Activated T-cell treated with anti-CD3 and anti-CD28 coated beads, Interleukin-2, amount 50 U/mL, for 24 hours (primary cell): ENCODE measurements at places on chromosomes 2 and 18.

GRCh38 chr2:45269149-45269793 lies 260.0 kb upstream of the SIX2 start:
- DNase-seq: no peak

DNA sequence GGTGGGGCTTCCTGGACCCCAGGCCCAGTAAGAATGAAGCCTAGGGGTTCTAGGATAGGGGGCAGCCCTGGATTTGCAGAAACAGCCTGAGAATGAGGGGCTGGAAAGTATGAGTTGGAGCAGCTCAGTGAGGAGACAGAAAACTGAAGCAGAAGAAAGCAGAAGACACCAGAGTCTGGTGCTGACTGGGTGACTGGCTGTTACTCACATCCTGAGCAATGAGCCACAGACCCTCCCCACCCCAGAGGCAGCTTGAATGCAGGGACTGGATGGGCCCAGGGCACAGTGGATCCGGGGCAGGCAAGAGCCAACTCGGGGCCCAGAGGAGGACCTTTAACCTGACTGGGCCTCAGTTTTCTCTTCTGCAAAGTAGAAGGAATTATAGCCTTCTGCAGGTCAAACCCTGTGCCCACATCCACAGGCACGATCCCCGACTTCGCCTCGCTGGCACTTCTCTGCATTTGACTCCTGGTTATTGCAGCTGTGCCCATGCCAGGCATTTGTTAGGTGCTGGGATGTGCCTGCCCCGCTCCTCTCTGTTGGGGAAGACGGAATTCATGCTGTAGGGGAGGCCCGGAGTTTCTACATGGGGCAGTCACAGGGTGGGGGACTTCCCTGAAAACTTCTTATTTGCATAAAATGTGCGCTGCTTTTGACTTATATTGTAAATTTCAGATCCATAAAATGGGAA lies 8.5 kb downstream of the STEAP3 start:
- DNase-seq: no peak

DNA sequence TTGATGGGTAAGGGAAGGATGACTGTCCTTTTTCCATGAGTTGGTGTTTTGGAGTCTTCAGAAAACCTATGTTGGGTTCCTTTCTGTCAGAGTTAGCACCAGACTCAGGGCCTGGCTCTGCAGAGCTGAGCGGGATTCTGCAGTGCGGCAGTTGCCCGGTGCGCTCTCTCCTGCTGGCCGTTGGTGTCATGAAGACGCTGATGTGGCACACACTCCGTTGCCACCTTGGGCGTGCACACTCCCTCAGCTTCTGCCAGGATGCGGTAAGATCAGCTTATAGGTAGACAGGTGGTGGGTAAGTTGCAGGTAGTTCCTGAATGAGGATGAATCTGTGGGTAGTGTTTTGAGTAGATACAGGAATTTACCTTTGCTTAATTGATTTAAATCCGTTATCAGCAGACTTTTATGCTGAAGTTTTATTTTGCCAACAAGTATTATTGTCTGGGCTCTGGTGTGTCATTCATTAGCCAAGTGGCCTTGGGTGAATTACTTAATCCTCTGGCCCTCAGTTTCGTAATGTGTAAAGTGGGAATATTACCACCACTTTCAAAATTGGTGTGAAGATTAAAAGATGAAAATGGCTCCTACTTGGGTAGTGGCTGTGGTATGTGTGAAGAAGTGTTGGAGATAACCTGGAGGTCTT lies 26.8 kb downstream of the DGKD start:
- no peak for DNase-seq

GRCh38 chr2:69659941-69660483 lies 16.5 kb upstream of the AAK1 start:
- no peak for DNase-seq

- DNase-seq: no peak
These were observed 244.8 kb upstream of the NCKAP5 start for GRCh38 chr2:133812826-133813617.

DNA sequence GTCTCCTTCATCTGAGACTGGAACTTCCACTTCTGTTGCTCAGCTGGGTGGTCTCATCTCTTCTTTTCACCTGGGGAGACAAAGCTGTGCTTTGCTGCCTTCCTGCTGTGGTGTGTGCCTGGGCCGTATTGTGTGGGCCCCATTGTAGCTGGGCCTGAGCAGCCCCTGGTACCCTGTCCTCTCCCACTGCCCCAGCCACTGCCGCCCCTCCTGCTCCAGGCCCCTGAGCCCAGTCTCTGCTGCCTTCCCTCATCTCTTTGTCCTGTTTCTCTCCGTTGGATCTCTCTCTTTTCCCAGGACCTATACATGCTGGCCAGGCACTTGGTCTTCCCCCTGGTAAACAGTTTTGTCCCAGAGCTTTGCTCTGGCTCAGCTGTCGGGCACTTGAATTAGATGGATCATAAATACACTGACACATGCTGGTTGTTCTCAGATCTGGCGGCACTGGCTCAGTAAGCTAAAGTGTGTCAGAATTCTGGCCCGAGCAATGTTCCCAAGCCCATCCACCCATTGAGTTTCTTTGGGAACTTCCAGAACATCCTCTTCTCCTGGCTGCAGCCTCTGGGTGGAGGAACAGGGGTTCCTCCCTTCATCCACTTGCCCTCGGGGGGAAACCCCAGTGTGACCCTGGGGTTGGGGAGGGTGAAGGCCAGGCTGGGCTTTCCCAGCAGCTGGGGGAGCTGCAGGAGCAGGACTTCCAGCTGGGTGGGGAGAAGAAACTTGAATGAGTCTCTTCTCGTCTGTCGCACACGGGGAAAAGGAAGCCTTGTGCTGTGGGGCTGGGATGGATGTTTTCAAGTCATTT lies 99.0 kb downstream of the DGKD start:
- DNase-seq: no peak

DNA sequence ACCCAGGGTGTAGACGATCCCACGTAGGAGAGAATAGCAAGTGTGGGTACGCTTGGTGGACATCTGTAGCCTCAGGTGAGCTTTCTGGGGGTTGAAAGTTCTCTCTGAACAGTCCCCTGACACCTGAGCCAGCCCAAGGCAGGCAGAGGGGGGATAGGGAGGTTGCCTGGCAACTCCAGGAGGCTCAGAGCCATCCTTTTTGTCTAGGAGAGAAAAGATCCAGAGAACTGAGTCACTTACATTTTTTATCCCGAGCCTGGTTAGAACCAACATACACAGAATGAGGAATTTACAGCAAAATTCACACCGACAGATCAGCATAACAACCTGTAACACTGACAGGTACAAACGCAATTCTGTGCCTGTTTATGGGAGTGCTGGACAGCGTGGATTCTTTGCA lies 113.2 kb downstream of the SH3BP4 start:
- DNase-seq: no peak

DNA sequence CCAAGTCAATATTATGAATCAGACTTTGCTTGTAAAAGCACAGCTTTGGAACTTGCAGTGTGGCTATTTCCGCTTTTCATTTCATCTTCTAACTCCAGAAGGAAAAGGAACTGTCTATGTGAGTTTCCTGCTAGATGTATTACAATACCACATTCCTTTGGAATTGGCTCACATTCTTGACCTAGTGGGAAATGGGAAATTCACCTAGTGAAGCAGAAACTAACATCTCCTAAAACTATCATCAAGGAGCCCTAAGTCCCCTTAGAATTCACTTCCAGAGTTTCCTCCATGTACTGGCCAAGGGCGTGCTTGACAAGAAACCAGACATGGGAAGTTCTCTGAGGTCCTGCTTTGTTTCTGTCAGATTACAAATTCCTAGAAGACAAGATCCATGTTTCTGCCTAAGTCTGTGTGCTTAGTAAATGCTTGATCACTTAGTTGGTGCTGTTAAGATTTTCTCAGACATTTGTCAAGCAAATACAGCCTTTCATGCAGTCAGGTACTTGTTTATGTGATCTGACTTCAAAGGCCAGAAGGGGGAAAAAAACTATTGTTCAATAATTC lies 275.7 kb upstream of the FN1 start:
- DNase-seq: no peak

DNA sequence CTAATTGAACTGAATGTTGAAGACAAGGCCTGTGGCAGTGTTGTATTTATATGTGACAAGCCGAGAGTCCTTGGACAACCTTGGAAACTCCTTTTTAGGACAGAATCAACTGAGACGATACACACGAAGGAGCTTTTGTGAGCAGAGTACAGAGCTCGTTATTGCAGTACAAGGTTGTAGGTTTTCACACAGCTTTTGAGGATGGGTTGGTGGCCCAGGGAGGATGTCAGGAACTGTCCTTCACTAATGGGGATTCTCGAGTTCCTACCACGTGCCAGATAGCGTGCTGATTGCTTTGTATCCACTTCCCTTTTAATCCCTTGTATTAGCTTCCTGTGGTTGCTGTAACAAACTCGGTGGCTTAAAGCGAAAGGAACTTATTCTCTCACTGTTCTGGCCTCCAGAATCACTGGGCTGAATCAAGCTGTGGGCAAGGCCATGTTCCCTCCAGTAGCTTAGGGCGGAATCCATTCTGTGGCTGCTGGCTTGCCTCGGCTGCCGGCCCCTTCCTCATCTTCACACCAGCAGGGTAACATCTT lies 20.2 kb downstream of the INPP4A start:
- no peak for DNase-seq

- no peak for DNase-seq
These were observed 637.8 kb upstream of the CHAC2 start for GRCh38 chr2:53129851-53130250.

DNA sequence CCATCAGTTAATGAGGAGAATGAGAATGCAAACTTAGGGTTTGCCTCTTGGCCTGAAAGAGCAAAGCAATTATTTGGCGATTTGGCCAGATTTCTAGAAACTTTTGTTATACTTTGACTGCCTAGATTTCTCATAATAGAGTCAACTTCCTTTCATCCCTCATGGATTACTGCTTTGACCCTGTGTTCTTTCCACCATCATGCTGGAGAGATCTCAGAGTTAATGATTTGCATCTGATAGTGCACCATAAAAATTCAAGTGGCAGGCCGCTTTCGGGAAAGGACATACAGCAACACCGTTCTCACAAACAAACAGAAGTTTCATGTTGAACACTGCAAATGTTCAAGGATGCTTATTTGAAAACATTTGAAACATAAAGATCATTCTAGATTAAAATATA lies 143.7 kb upstream of the ZFP36L2 start:
- DNase-seq: no peak

DNA sequence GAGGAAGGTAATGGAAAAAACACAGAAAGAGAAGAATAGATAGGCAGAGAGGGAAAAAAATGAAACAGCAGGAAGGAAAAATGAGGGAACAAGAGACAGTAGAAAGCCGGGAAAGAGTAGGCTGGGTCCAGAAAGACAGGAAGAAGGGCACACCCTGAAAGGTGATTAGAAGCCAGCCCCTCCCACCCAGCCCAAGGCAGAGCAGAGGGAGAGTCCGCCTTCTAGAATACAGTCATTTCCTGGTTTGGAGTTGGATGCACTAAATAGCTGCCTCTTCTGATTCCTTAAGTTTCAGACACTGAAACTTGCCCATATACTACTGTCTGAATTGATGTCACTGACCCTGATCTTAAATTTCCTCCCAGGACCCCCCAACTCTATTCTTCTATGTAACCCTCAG lies 17.9 kb upstream of the DSG3 start:
- DNase-seq: no peak

GRCh38 chr2:236956031-236956618 lies 129.6 kb upstream of the COPS8 start:
- no peak for DNase-seq

GRCh38 chr2:8534729-8535468 lies 147.0 kb upstream of the ID2 start:
- peak; percentile 28 for DNase-seq

GRCh38 chr2:230906471-230907230 lies 18.4 kb downstream of the GPR55 start:
- peak; percentile 36 for DNase-seq

DNA sequence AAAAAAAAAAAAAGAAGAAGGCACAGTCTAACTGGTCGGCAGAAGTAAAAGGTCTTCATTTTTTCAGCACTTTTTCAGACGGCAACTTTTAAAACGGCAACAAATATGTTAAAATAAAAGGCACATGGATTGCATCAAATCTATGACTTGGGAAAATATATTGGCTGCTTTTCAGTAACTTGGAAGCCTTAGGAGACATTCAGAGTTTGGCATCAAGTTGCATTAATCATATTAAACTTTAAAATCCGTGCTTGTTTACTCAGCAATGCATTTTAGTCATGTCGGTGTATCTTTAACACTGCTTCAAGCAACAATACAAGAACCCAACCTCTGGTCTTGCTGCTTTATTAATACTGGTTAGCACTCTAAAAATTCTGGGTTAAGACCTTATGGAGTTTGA lies 111.1 kb downstream of the MEP1B start:
- no peak for DNase-seq

GRCh38 chr2:94993176-94994062 lies 32.1 kb upstream of the MAL start:
- no peak for DNase-seq

DNA sequence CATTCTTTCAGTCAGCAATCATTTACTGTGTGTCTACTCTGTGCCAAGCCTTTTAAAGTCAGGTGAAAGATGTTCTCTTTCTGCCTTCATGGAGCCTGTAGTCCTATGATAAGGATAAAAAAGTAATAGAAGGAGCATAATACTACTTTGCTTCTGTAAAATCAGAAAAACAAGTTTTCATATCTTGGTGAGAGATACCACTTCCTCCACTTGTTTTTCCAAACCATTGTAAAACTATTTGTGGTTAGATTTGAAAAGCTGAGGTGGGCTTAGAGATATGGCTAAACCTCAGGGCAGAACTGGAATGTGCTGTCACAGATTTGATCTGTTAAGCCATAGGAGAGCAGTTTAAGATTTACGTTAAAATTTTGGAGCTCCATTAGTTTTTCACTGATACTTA lies 104.7 kb upstream of the FAM117B start:
- DNase-seq: no peak

DNA sequence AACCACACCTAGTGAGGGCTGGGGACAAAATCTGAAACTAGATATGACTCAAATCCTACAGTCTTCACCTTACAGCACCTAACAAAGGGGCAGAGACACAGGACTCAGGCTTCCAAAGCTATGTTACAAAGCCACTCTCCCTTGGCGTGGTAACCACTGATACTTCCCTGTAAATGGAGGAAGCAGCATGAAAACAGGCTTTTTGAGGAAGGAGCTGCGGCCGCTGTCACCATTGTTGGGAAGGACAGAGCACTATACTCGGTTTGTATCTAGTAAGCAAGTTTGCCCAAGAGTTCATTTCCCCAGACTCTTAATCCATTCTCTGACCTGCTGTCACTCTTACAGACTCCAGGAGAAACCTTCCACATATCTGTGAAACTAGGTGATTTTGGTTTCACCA lies 60.3 kb downstream of the LONRF2 start:
- DNase-seq: no peak

DNA sequence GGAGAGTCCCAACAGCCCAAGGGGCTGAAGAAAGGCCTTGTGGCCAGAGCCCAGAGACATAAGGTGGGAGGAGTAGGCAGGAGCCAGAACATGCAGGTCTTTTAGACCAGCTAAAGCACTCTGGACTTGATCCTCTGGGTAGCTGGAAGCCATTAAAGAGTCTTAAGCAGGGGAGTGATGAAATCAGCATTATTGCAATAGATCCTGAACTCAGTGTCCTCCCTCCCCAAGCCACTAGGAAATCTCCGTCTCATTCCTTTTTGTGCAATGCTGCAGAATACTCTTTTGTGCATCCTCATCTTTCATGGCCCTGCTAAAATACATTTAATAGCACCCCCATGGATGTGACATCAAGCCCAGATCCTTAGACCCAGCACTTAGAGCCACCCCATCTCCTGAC lies 58.6 kb upstream of the ZCCHC2 start:
- DNase-seq: no peak
